Progenitor cell of endocrine pancreas (in vitro differentiated cells): ENCODE measurements at places on chromosomes 3 and 15. TPM values are rescaled to one million over a fixed set of nuclear protein-coding genes. Genes with fewer than 3 reads are reported as not detected.

The RRP9 gene
- 22.5 and 24.0 TPM in 2 replicates for total RNA-seq

The CADM2 gene
- 4.4 and 5.8 TPM in 2 replicates for total RNA-seq

The SLC4A7 gene
- 67.0 and 69.7 TPM in 2 replicates for total RNA-seq

The AQP9 gene
- total RNA-seq = not detected in 2 replicates

The MOBP gene
- total RNA-seq = not detected in 2 replicates

The SACM1L gene
- total RNA-seq = 56.7 and 61.3 TPM in 2 replicates

The KNG1 gene
- not detected in 2 replicates for total RNA-seq

The POLQ gene
- 9.6 and 9.9 TPM in 2 replicates for total RNA-seq

The SYNPR gene
- 13.2 and 13.3 TPM in 2 replicates for total RNA-seq

The ANKRD63 gene
- total RNA-seq = not detected in 2 replicates

The XCR1 gene
- total RNA-seq = not detected in 2 replicates

The FHIT gene
- 16.1 and 18.4 TPM in 2 replicates for total RNA-seq

The HEG1 gene
- 4.1 and 7.2 TPM in 2 replicates for total RNA-seq

The GUCA1C gene
- total RNA-seq = not detected in 2 replicates
